ENCODE measurements at places on chromosomes 2 and 18.

DNA sequence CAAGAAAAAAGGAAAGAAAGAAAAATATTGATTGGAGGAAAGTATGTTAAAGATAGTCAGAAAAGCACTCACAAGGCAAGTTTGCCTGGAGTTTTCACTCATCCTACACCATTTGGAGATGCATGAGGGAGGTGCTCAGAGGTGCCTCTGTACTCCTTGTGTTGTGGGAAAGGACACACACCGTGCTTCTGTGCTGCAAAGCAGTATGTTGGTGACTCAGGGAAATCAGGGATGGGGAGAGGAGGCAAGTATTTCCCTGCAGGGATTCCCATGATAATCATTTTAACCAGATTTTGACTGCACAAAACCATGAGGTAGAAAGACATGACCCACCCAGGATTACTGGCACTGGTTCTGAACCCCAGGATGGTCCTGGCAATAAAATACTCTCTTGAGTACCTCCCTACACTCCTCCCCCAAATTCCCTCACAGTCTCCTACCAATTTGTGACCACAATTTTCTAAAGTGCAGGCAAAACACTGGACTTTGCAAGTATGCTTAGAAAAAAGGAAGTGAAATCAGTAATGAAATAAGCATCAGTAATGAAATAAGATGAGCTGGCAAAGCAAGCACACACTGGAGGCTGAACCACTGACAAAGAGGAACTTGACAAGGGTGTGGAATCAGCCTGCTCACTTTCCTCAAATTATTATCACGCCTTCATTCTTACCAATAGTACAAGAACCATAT lies 155.5 kb upstream of the ACVR2A start:
- no peak for DNase-seq

- DNase-seq: no peak
Observed at GRCh38 chr2:97963880-97964279, 31.9 kb downstream of the TMEM131 start.

DNA sequence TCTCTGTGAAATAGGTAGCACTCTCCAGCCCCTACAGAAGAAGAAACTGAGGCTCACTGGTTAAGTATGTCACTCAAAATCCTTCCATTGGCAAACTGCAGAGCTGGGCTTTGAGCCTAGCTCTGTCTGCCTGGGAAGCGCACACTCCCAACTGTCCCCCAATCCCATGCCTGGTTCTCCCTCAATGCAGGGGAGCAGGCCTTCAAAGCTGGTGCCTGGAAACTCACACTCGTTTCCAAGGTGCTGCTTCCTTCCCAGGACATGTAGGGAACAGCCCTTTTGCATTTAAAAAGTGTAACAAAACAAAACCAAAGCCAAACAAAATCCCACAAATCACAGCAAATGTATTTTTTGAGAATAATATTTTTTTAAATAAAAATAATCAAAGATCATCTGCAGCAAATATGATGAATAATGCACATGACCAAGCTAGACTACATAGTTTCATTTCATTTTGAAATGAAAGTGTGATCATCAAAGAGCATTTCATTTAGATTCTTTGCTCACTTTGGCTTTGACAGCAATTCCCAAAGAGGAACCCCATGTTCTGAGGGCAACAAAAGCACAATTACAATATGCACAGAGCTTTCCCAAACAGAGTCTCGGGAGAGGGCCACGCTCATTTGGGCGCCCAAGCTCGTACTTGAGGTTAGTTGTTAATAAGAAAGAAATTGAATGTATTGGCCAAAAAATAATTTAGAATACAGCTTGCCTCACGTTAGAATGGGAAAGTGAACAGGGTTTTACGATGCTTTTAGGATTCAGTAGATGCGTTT lies 96.7 kb upstream of the ACKR3 start:
- DNase-seq: no peak

GRCh38 chr2:100228415-100228814 lies 86.0 kb upstream of the AFF3 start:
- no peak for DNase-seq

DNA sequence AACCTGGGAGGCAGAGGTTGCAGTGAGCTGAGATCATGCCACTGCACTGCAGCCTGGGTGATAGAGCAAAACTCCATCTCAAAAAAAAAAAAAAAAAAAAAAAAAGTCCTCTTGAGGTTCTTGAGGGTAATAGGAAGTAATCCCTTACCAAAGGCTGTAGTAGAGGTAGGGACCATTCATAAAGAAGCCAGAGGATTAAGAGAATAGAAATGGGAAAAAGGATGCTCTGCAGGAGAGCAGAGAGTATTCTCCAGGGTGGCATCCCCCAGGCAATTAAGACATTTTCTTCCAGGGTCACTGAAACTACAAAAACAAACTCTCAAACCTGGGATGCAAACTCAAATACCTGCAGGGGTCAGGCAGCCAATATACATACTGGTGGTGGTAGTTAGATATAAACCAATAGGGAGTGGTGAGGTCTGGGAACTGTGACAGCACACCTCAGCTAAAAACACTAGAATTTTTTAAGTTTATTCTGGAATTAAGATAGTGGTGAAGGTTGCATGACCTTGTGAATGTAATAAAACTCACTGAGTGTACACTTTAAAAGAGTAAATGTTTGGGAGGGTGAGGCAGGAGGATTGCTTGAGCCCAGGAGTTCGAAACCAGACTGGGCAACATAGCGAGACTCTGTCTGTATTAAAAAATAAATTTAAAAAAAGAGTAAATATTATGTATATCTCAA lies 24.7 kb downstream of the RAPH1 start:
- no peak for DNase-seq

GRCh38 chr2:43707255-43708015 lies 31.2 kb upstream of the C1GALT1C1L start:
- DNase-seq: peak; percentile 37

GRCh38 chr2:100818606-100819369 lies 1.2 kb upstream of the NPAS2 start:
- DNase-seq: peak; percentile 77

DNA sequence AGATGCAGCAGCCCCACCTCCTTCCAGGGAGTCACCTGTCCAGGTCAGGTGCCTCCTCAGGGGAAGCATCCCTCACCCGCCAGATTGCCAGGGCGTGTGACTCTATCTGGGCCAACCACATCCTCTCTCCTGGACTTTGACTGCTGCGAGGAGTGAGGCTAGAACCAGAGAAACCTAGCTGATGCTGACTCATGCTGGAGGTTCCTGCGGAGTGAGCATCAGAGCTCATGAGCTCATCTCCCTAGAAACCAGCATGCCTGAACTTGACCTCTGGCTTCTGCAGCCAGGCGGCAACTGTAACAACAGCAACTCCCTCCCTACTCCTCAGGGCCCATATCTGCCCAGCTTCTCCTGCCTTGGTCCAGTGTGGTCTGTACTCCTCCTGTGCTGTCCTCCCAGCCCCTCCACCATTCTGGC lies 28.3 kb upstream of the NT5DC4 start:
- peak; percentile 35 for DNase-seq

DNA sequence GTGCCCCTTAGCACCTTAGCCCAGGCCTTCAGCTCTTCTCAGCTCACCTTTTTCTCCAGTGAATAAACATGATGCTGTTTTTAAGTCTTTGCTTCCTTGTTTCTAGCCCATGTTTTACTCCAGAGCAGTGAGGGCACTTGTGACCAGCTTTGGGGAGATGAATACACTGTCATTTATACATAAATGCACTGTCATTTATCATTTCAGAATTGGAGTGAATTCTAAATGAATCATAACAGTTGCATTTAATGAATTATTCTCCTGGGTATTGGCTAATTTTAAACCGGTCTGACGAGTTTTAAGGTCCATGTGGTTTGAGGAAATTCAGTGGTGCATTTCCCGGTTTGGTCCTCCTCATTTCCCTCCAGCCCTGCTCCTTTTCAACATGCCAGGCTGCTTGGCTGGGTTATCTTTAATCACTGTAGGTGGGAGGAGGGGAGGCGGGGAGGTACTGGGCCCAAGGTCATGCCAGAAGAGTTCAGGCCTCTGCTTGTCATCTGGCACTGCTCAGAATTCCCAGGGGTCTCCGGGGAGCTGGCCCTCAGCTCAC lies 23.9 kb downstream of the PRKCE start:
- DNase-seq: no peak

DNA sequence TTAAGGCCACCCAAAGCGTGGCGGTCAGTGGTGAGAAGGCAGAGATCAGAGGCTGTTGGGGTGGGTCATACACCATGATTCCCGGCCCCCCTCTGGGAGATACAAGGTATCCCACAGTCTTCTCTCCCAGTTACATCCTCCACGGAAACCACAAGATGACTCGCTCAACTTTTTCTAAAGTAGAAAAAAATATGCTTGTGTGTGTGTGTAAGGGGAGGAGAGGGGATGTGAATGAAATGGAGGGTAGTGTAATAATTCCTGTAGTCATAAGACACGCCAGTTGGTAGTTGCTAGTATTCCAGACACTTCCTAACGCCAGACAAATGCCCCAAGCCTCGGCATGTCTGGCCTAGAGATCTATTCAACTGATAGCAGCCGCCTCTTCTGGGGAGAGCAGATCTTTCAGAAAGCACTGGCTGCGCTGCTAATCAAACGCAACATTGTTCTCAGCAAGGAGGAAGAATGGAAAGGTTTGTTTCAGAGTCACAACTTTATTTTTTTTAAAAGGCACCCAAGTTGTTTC lies 143.5 kb downstream of the TGIF1 start:
- peak; percentile 43 for DNase-seq

- DNase-seq: no peak
Observed at GRCh38 chr2:95296011-95296410, 1.1 kb upstream of the KCNIP3 start.

DNA sequence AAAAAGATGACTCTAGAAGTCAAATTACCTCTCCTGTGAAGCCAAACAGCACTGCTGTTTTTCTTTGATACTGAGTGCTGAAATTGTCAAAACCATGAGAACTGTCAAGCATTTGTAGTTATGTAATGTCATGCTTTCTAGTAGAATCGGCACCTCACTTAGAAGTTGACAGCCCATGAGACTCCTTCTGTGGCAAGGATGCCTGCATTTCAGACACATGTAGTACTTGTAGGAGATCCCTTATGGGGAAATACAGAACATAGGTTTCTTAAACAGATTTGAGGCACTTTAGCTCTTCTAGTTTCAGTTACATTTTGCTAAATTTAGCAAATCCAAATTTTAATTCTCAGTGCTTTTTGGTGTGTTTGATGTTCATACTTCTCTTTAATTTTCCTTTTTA lies 15.7 kb downstream of the ZNF407 start:
- no peak for DNase-seq

DNA sequence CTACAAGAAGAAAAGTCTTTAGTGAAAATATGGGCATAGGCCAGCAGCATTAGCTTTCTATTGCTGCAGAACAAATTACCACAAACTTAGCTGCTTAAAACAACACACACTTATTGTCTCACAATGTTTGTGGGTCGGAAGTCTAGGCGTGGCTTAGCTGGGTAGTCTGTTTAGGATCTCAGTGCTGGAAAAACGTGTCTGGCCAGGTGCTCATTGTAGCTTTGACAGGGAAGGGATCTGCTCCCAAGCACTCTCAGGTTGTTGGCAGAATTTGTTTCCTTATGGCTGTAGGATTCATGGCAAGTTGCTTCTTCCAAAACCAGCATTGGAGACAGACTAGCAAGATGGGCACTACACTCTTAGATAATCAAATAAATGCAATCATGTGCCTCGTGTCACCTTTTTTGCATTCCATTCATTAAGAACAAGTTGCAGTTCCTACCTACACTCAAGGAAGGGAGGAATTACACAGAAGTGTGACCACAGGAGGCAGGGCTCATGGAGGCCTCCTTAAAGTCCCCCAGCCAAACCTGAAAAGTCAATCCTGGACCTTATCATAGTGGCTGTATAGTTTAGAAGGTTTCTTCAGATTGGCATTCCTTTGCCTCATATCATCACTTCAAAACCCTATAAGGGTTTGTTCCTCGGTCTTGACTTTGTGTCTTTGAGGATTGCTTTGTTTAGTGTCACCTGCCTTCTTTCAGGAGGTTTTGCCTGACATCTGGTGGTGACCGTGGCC lies 17.3 kb downstream of the MRPL30 start:
- DNase-seq: no peak

- DNase-seq: no peak
Observed at GRCh38 chr2:41598161-41598894, 449.5 kb upstream of the PKDCC start.

- no peak for DNase-seq
Observed at GRCh38 chr2:149191915-149192314, 138.5 kb upstream of the LYPD6 start.

DNA sequence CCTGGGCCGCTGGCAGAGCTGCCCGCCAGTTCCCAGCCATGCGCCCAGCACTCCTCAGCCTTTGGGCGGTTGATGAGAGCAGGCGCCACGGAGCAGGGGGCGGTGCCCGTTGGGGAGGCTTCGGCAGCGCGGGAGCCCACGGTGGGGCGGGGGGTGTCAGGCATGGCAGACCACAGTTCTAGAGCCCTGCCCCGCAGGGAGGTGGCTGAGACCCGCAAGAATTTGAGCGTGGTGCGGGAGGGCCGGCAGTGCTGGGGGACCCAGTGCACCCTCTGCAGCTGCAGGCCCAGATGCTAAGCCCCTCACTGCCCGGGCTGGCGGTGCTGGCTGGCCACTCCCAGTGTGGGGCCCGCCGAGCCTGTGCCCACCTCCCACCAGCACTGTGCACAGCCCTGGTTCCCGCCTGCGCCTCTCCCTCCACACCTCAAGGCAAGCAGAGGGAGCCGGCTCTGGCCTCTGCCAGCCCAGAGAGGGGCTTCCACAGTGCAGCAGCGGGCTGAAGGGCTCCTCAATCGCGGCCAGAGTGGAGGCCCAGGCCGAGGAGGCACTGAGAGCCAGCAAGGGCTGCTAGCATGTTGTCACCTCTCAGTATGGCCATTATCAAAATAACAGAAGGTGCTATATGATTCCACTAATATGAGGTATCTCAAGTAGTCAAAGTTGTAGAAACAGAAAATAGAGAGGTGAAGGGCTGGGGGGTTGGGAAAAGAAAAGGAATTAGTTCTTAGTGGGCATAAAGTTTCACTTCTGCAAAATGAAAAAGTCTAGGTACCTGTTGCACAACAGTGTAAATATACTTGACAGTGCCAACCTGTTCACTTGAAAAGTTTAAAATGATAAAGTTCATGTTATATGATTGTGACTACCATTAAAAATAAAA lies 72.3 kb downstream of the SH3YL1 start:
- DNase-seq: no peak

DNA sequence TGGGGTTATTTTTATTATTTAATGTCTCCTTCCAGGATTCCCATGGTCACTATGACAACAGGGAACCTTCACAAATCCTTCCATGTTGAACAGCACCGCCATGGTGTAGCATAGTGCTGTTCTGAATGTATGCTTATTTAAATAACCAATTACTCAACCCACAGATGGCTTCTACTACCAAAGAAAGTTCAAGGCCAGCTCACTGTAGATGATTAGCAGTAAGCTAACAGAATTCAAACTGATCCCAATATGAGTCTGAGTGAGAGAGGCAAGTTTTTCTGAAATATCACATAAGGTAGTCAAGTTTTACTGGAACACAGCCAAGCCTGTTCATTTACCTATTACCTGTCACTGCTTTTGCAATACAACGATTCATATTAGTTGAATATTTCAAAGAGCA lies 51.2 kb downstream of the CLASP1 start:
- DNase-seq: no peak

DNA sequence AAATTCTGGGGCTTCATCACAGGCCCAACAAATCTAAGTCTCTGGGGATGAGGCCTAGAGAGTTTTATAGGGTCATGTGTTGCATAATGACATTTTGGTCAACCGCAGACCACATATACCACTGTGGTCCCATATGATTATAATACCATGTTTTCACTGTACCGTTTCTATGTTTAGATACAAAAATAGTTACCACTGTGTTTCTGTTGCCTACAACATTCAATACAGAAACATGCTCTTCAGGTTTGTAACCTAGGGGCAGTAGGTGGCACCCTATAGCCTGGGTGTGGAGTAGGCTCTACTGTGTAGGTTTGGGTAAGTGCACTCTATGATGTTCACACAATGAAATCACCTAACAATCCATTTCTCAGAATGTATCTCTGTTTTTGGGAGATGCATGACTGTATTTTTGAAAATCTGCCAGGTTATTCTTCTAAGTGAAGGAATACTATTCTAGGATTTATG lies 485.2 kb downstream of the PTPRM start:
- peak; percentile 43 for DNase-seq
